ENCODE measurements at places on chromosomes 3 and 15. TPM values are rescaled to one million over a fixed set of nuclear protein-coding genes. Genes with fewer than 3 reads are reported as not detected.

Gene CCR8
- not detected for total RNA-seq

Gene LRRIQ4
- total RNA-seq = not detected

Gene FANCD2OS
- not detected for total RNA-seq

Gene TLR9
- 0.66 TPM for total RNA-seq

- peaks cover 88% of the 10 kb centered on the region for H3K36me3 ChIP-seq
Observed at GRCh38 chr3:12591997-12592715, 35.3 kb downstream of the MKRN2 start.

DNA sequence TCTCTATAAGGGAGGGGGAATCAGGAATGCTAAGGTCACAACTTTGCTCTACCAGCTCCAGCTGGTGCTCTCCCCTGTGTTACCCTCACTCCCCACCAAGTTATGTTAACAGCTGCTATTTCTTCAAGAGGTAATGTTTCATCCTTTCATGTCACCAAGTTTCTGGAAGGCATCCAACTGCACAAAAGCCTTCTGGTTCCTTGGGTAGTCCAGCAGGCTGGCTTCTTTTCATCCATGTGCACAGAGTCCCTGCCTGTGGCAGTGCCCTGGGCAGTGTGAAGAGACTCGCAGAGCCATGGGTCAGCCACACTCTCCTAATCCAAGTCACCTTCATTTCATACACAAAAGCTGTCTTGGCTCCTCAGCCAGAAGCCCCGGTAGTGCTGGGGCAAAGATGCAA, 737.5 kb upstream of the LMCD1 start:
- no peak for DNase-seq
- no peak overlapping the region for H3K4me3 ChIP-seq
- no peak overlapping the region for H3K27ac ChIP-seq

GRCh38 chr3:179286331-179286730, 35.4 kb upstream of the KCNMB3 start:
- no peaks in the 10 kb centered on the region for H3K4me1 ChIP-seq
- H3K27me3 ChIP-seq = peaks cover 5% of the 10 kb centered on the region
- DNase-seq = no peak
- H3K36me3 ChIP-seq = no peaks in the 10 kb centered on the region
- H3K27ac ChIP-seq = no peak overlapping the region

DNA sequence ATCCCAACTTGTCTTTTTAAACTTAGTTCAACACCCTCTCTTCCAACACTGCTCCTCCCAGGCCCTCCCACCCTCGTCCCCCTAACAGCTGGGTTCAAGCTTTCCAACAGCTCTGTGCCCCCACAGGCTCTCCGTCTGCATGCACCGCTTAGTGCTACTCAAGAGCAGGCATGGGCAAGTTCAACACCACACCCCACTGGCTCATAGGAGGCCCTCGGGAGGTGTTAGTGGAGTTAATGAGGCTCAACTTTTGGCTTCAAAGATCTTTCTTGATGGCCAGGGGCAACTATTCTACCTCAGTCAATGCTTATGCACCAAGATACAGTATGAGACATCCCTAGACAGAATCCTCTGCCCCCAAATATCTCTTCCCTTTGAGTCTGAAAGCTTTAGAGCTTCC, 114.4 kb downstream of the ANP32A start:
- H3K36me3 ChIP-seq = no peaks in the 10 kb centered on the region
- peak overlapping the region; percentile 84 for H3K27ac ChIP-seq
- no peak for DNase-seq
- no peaks in the 10 kb centered on the region for H3K27me3 ChIP-seq
- peaks cover 91% of the 10 kb centered on the region for H3K4me1 ChIP-seq

- peak overlapping the region; percentile 86 for H3K4me3 ChIP-seq
- DNase-seq = peak; percentile 30
- H3K27me3 ChIP-seq = no peaks in the 10 kb centered on the region
- H3K4me1 ChIP-seq = peaks cover 76% of the 10 kb centered on the region
- no peaks in the 10 kb centered on the region for H3K36me3 ChIP-seq
Observed at GRCh38 chr3:53255423-53255774, 423 bp downstream of the TKT start.

- DNase-seq = no peak
- H3K4me3 ChIP-seq = no peak overlapping the region
- no peaks in the 10 kb centered on the region for H3K36me3 ChIP-seq
- H3K4me1 ChIP-seq = no peaks in the 10 kb centered on the region
- no peaks in the 10 kb centered on the region for H3K27me3 ChIP-seq
- no peak overlapping the region for H3K27ac ChIP-seq
Observed at GRCh38 chr3:157872902-157873301, 233.3 kb downstream of the SHOX2 start.

Data from left ventricle myocardium inferior (tissue), 1 donor.